B cell (primary cell): ENCODE measurements at places on chromosomes 3 and 15.

- no peaks in the 10 kb centered on the region for H3K36me3 ChIP-seq
- peaks cover 66% of the 10 kb centered on the region for H3K4me1 ChIP-seq
- peak overlapping the region; percentile 78 for H3K27ac ChIP-seq
- DNase-seq: peak; percentile 49
Measured at GRCh38 chr3:152516216-152516615, 247.5 kb downstream of the MBNL1 start.

GRCh38 chr15:81813215-81813614 is 232.6 kb downstream of the MEX3B start:
- H3K4me1 ChIP-seq: no peaks in the 10 kb centered on the region
- H3K27me3 ChIP-seq: no peaks in the 10 kb centered on the region
- no peak for DNase-seq
- H3K27ac ChIP-seq: no peak overlapping the region
- no peak overlapping the region for H3K4me3 ChIP-seq

- no peak for DNase-seq
- peaks cover 8% of the 10 kb centered on the region for H3K4me1 ChIP-seq
- no peak overlapping the region for H3K27ac ChIP-seq
- H3K4me3 ChIP-seq: no peak overlapping the region
- H3K27me3 ChIP-seq: no peaks in the 10 kb centered on the region
Measured at GRCh38 chr15:101185336-101185735, 66.5 kb downstream of the CHSY1 start.

GRCh38 chr3:160135851-160136250 is 89.4 kb upstream of the C3orf80 start:
- no peaks in the 10 kb centered on the region for H3K27me3 ChIP-seq
- peaks cover 4% of the 10 kb centered on the region for H3K4me1 ChIP-seq
- H3K27ac ChIP-seq: no peak overlapping the region
- no peaks in the 10 kb centered on the region for H3K36me3 ChIP-seq
- DNase-seq: no peak
- no peak overlapping the region for H3K4me3 ChIP-seq

GRCh38 chr3:193187070-193187722 is 53.8 kb upstream of the PLAAT1 start:
- H3K36me3 ChIP-seq: no peaks in the 10 kb centered on the region
- no peaks in the 10 kb centered on the region for H3K4me1 ChIP-seq
- no peak for DNase-seq

- H3K36me3 ChIP-seq: no peaks in the 10 kb centered on the region
- no peak overlapping the region for H3K4me3 ChIP-seq
- DNase-seq: no peak
- no peak overlapping the region for H3K27ac ChIP-seq
- H3K4me1 ChIP-seq: no peaks in the 10 kb centered on the region
- H3K27me3 ChIP-seq: no peaks in the 10 kb centered on the region
Measured at GRCh38 chr3:88298189-88298588, 148.4 kb downstream of the C3orf38 start.

GRCh38 chr3:76871655-76872054 is 168.2 kb upstream of the ROBO2 start:
- no peaks in the 10 kb centered on the region for H3K36me3 ChIP-seq
- no peaks in the 10 kb centered on the region for H3K27me3 ChIP-seq
- no peak for DNase-seq
- H3K4me1 ChIP-seq: no peaks in the 10 kb centered on the region
- H3K27ac ChIP-seq: no peak overlapping the region
- no peak overlapping the region for H3K4me3 ChIP-seq

DNA sequence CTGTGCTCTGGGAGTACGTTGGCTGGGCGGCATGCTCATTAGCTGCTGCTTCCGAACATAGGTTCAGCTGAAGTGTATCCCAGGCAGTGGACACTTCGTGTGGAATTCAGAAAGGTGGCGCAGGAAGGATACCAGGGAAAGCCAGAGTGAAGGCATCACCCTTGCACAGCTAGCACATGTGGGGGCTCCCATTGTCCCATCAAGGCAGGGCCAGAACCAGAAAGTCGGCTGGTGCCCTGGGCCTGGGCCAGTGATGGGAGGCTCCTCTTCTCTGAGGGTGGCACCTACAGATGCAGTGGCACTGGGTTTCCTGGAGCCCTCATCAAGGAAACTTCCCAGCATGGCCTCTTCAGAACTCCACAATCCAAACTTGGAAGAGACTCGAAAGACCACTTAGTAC is 56.6 kb downstream of the PGPEP1L start:
- no peaks in the 10 kb centered on the region for H3K27me3 ChIP-seq
- peaks cover 6% of the 10 kb centered on the region for H3K36me3 ChIP-seq
- H3K4me3 ChIP-seq: no peak overlapping the region

DNA sequence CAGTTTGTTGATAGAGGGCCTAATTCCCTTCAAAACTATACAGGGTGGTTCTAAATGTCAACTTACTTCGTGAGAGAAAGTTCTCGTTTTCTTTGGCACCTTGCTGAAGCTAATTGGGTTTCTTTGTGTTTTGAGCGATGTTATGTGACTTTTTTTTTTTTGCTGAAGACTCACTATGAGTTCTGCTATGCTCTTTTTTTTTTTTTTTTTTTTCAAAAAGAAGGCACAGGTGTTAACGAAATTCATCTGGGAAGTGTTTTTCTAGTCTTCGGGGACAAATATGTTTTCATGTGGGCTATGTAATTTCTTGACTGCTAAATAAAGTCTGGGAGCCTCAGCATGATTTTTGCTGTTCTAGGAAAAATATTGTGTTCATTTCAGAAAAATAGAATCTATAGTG is 81.5 kb downstream of the PEX5L start:
- H3K4me1 ChIP-seq: peaks cover 20% of the 10 kb centered on the region
- DNase-seq: no peak
- H3K36me3 ChIP-seq: no peaks in the 10 kb centered on the region
- H3K27me3 ChIP-seq: peaks cover 8% of the 10 kb centered on the region

DNA sequence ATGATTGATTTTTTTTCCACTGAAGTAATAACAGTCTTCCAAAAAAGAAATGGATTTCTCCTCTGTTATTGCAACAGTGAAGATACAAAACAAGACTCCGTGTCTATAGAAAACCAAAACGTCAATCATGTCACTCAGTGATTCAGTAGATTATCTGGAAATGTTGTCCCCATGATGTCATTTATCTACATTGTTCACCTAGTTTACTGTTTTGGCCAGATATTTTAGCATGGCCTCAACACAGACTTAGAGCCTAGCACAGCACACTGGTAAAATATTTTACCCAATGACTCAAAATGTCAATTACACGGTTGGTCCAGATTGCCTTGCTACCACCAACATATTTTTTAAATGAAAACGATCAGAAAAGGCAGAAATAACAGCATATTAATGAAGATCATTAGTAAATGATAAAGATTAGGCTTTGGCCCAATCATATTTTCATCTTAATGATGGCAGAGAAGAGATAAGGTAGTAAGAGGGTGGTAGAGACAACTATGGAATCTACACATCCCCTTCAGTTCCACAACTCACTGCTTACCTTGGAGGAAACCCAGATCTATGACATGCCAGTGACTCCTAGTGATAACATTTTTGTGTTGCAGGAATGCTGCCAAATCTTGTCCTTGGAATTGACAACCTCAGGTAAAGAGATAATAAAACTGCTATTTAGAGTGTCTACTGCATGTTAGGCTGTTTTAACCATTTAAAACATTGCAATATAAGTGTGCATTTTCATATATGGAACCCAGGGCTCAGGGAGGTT is 347.7 kb upstream of the ARPP21 start:
- H3K36me3 ChIP-seq: no peaks in the 10 kb centered on the region
- DNase-seq: no peak
- no peaks in the 10 kb centered on the region for H3K27me3 ChIP-seq
- H3K4me3 ChIP-seq: no peak overlapping the region

DNA sequence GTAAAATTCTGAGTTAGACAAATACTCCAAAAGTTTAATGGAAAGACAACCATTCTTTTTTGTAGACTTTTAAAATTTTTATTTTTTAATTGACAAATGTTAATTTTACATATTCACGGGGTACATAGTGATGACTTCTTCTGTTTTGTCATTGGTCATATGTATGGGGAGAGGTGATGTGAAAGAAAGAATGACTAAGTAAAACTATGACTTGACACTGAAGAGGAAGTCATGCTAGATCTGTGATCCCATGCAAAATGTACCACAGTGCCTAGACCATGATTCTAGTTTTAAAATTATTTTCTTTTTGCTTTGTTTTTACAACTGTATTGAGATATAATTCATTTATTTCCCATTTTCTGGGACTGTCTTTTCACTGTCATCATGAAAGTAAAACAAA is 281.6 kb downstream of the MBNL1 start:
- no peaks in the 10 kb centered on the region for H3K36me3 ChIP-seq
- H3K27ac ChIP-seq: no peak overlapping the region
- H3K4me3 ChIP-seq: no peak overlapping the region
- no peaks in the 10 kb centered on the region for H3K27me3 ChIP-seq

GRCh38 chr3:195063581-195064193 is 207.3 kb downstream of the XXYLT1 start:
- H3K36me3 ChIP-seq: no peaks in the 10 kb centered on the region
- H3K27me3 ChIP-seq: no peaks in the 10 kb centered on the region
- DNase-seq: no peak
- H3K4me1 ChIP-seq: peaks cover 17% of the 10 kb centered on the region
- no peak overlapping the region for H3K27ac ChIP-seq

GRCh38 chr3:151811474-151811873 is 2.4 kb upstream of the AADAC start:
- no peaks in the 10 kb centered on the region for H3K27me3 ChIP-seq
- no peaks in the 10 kb centered on the region for H3K36me3 ChIP-seq
- no peak overlapping the region for H3K27ac ChIP-seq
- H3K4me3 ChIP-seq: no peak overlapping the region
- DNase-seq: no peak
- H3K4me1 ChIP-seq: no peaks in the 10 kb centered on the region

DNA sequence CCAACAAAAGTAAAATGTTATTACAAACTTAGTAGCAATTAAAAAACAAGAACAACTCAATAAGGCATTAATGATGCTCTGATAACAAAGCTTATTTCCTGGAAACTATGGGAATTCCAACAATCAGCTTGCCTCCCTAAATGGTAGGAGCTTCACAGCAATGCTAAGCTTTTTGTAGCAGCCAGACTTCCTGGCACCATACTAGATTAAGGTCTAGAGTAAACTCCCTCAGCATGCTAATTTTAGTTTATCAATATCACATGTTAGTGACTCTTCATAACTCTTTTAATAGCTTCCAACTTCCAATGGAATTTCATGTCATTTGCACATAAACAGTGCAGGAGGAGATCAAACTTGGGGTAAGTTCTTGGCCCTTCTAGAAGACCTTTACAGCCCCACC is 782.0 kb downstream of the MCTP2 start:
- H3K27me3 ChIP-seq: no peaks in the 10 kb centered on the region
- H3K27ac ChIP-seq: no peak overlapping the region
- no peak for DNase-seq
- no peaks in the 10 kb centered on the region for H3K36me3 ChIP-seq
- no peaks in the 10 kb centered on the region for H3K4me1 ChIP-seq

- no peak overlapping the region for H3K4me3 ChIP-seq
- DNase-seq: no peak
- no peak overlapping the region for H3K27ac ChIP-seq
- no peaks in the 10 kb centered on the region for H3K36me3 ChIP-seq
Measured at GRCh38 chr3:144409319-144409718, 437.7 kb downstream of the DIPK2A start.

DNA sequence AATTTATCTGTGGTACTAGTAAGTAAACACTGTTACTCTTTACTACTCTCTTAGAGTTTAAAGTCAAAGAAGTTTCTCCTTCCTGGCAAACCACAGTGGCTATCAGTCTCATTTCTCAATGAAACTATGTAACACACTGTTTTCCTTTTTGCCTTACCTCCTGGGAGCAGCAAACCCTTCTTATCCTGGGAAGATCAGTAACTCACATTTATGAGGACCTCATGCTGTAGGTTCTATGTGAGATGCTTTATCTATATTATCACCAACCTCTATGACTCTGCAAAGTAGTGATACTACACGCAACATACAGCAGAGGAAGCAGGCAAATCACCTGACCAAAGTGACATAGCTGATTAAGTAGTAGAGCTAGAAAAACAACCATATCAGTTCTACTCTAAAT is 35.3 kb downstream of the PBRM1 start:
- H3K4me1 ChIP-seq: no peaks in the 10 kb centered on the region
- H3K27me3 ChIP-seq: no peaks in the 10 kb centered on the region
- H3K36me3 ChIP-seq: peaks cover 63% of the 10 kb centered on the region
- no peak overlapping the region for H3K4me3 ChIP-seq
- H3K27ac ChIP-seq: no peak overlapping the region

GRCh38 chr15:92146511-92147150 is 247.1 kb upstream of the ST8SIA2 start:
- no peak overlapping the region for H3K27ac ChIP-seq
- no peaks in the 10 kb centered on the region for H3K36me3 ChIP-seq
- H3K27me3 ChIP-seq: no peaks in the 10 kb centered on the region
- H3K4me3 ChIP-seq: no peak overlapping the region
- no peak for DNase-seq

GRCh38 chr3:49674497-49674983 is 389 bp downstream of the APEH start:
- H3K36me3 ChIP-seq: peaks cover 38% of the 10 kb centered on the region
- H3K27ac ChIP-seq: peak overlapping the region; percentile 94
- no peaks in the 10 kb centered on the region for H3K27me3 ChIP-seq
- H3K4me1 ChIP-seq: peaks cover 13% of the 10 kb centered on the region
- DNase-seq: no peak
- peak overlapping the region; percentile 73 for H3K4me3 ChIP-seq
